ENCODE measurements at places on chromosomes 16 and 17.

- DNase-seq, result no peak
These were observed 4.2 kb downstream of the AIPL1 start for GRCh38 chr17:6430769-6431168.

GRCh38 chr17:22469101-22469880, 777.0 kb downstream of the KCNJ18 start:
- DNase-seq, result no peak

DNA sequence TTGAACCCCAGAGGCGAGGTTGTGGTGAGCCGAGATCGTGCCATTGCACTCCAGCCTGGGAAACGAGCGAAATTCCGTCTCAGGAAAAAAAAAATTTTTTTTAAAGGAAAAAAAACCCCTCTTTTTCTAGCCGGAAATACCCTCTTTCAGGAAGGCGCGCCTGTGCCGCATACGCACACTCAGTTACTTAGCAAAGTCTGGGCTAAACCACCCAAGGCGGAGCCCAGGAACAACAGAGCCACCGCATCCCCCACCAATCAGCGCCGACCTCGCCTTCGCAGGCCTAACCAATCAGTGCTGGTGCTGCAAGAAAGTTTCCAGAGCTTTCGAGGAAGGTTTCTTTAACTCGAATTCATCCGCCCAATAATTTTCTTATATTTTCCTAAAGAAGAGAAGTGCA, 510.4 kb downstream of the KCNJ18 start:
- no peak for DNase-seq

- DNase-seq, result no peak
These were observed 46.5 kb downstream of the AIPL1 start for GRCh38 chr17:6388416-6388815.

GRCh38 chr17:44587339-44587738, 30.1 kb downstream of the FZD2 start:
- no peak for DNase-seq

DNA sequence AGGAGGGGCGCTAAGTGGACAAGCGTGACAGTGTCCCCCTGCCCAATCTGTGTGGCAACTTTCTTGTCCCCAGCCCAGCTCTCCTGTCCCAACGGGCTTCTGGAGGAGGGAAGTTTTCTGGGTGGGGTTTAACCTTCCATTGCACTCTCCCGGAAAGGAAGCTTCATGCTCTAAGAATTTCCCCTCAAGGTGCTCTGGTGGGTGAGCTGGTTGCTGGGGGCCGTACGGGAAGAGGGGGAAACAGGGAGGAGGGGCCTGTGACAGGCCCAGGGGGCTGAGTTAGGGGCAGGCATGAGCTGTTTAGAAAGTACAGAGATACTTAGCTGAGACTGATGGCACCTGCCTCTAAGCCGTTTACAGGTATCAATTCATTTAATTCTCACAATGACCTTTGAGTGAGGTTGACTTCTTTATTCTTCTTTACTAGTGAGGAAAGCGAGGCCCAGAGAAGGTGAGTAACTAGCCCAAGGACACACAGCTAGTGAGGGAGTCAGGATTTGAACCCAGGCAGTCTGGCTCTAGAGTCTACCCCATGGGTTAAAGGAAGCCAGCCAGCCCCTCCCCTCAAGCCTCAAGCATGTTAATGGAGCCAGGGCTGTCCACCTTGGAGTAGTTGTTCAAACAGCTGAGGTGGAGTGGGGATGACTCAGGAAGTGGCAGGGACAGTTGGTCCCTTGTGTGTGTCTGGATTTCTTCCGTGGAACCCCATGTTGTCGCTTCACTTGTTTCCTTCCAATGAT, 18.9 kb downstream of the ADGRG1 start:
- DNase-seq, result no peak

- DNase-seq, result no peak
These were observed 1.1 kb downstream of the CREBBP start for GRCh38 chr16:3879258-3879886.

- no peak for DNase-seq
These were observed 73.7 kb upstream of the ZNF423 start for GRCh38 chr16:49929626-49930025.

GRCh38 chr16:22736791-22737190, 77.2 kb upstream of the HS3ST2 start:
- no peak for DNase-seq

GRCh38 chr16:3458278-3458851, 14.9 kb downstream of the NAA60 start:
- DNase-seq, result no peak

- DNase-seq, result no peak
These were observed 5.4 kb downstream of the THRA start for GRCh38 chr17:40068129-40068581.

GRCh38 chr17:69912805-69913204, 162.2 kb upstream of the KCNJ16 start:
- no peak for DNase-seq

DNA sequence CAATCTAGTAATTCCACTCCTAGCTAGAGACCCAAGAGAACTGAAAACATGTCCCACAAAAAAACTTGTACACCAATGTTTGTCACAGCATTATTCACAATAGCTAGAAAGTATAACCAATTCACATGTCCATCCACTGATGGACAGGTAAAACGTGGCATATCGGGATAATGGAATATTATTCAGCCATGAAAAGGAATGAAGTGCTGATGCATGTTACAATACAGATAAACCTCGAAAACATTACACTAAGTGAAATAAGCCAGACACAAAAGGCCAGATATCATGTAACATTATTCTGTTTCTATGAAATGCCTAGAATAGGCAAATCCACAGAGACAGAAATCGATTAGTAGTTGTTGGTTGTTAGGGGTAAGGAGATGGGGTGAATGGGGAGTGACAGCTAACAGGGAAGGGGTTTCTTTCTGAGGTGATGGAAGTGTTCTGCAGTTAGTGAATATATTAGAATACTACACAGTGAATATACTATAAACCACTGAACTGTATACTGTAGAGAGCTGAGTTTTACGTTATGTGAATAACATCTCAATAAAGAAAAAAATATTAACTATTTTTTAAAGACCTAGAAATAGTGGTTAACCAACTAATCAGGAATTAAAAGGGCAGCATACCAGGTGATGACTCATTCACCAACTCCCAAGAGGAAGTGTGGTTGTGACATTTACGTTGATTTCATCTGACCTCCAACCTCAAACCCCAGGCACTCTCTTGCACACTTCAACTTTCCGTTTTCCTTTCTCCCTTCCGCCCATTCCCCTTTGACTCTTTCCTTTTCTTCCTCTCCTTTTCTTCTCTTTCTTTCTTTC, 48.6 kb downstream of the GAS7 start:
- DNase-seq, result no peak

DNA sequence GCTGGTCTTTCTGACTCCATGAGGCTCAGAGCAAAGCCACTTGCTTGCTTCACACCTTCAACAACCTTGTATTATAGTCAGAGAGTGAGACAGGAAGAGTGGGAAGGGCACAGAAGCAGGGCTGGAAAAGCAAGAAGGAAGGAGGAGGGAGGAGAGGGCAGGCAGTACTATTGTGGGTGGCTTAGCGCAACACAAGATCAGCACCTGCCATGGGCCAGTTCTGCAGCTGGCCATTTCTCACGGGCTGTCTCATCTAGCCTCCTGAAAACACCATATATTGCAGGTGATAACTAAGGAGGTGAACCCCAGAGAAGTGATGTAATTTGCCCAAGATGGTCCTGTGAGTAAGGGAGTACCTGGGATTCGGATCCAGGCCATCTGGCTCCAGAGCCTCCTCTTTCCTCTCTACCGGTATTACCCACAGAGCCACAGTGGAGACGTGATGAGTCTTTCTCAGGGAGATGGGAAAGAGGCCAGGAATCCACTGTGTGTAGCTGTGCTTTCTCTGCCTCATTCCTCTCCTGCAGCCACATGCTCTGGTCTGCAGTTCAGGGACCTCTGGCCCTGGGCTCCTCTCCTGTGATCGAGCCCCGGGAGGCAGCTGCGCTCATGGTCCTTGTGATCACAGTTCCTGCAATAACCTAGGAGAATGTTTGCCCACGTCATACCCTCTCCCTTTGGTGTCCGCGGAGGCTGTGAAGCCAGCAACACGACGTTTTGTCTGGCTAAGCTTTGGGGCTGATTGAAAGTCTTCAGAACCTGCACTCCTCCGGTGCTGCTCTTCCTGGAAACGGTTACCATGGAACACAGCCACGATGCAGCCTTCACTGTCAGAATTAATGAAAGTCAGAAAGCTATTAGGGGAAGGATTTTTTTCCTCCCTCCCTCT, 178.1 kb upstream of the CCL2 start:
- DNase-seq, result no peak

DNA sequence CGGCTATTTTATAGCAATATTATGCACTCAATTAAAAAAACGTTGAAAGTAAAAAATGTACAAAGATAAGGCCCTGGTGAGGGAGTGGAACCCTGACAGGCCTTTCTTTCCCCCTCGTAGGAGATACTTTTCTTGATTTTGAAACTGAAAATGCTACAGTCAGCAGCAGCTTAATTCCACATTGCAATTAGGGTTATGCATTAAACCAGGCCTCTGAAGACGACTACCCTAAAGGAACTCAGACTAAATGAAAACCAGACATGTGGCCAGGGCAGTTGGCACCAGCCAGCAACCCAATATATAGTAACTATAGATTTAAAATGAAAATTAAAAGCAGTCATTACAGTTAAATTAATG, 463.2 kb upstream of the MAF start:
- DNase-seq, result no peak

DNA sequence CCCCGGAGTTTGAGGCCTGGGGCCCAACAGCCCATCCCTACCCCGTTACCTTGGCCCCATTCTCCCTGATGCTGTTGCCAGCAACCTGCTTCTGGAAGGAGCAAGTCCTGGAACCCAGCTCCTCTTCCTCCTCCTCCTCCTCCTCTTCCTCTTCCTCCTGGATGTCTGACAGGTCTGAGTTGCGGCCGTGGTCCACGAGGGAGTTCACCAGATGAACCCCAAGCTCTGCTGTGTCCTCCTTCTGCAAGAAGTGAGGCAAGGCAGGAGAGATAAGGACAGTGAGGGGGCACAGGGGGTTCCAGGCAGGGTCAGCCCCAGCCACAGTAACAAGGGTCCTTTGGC, 18.7 kb downstream of the TSPOAP1 start:
- no peak for DNase-seq

GRCh38 chr16:2005646-2006045, 4.0 kb downstream of the ZNF598 start:
- DNase-seq, result no peak

DNA sequence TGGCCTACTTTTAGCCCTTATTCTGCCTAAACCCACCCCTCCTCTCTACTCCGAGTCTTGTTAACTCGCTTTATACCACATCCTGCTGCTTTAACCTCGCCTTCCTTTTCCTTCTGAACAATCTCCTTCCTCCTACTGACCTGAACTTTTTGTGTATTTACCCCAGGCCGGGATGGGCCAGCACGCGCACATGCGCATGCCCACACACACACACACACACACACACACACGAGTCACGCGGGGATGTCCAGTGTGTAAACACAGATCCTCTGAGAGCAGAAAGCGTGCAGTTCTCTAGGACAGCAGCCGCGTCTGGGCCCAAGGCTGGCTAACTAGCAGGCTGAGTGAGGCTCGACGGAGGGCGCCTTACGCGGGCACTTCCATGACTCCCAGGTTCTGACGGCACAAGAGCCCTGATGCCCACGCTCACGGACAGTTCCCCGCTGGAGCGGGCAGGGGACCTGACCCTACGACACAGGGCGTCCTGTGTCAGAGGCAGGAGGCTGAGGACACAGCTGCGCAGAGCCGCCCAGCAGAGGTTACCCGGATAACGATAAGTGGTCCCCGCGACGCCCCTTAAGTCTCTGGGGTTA, 610 bp downstream of the PIK3R5 start:
- no peak for DNase-seq

- DNase-seq, result no peak
These were observed 59.7 kb downstream of the HLF start for GRCh38 chr17:55324296-55324978.

- DNase-seq, result no peak
These were observed 8.7 kb downstream of the DLX4 start for GRCh38 chr17:49977463-49978389.

GRCh38 chr16:58963479-58963878, 229.4 kb upstream of the GOT2 start:
- no peak for DNase-seq

DNA sequence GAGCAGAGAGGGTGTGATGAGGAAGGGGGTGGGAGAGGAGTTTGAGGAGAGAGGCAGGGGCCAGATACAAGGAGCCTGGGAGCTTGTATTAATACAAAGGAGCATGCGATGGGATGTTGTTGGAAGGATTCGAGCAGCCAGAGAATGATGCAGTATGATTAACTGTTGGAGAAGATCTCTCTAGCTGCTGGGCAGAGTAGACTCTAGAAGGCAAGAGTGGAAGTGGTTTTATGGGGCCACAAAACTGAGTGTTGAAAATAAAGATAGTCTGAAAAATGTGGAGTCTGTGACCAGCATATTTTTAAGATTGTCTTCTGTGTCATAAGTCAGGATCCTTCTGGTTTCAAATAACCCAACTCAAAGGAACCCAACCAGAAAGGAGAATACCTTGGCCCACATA, 98.3 kb downstream of the MSI2 start:
- no peak for DNase-seq

DNA sequence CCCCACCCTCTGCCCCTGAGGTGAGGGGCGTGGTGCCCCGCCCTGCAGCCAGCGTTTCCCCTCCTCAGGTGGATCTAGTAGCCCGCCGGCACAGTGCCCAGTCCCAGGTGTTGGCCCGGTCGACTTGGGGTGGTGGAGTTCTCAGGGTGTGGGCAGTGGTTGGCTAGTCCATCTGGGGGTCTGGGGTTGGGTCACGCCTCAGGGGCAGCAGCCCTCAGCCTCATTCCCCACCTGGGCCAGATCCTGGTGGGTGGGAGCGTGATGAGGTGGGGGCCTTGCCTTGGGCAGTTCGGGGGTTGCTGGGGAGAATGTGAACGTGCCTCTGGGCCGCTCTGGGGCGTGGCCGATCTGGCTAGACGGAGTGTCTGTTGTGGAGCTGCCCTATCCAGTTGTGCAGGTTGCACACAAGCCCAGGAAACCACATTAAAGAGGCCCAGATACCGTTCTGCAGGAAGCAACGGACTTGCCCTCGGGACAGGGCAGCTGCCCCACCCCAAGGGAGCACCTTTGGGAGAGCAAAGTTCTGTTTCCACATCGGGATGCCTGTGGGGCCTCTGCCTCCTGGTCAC, 32.0 kb downstream of the GSE1 start:
- no peak for DNase-seq

GRCh38 chr16:23207485-23207884, 24.9 kb downstream of the SCNN1G start:
- DNase-seq, result peak; percentile 13

GRCh38 chr16:12517310-12517694, 286.4 kb downstream of the CPPED1 start:
- no peak for DNase-seq

All from NCI-H524 treated with DMSO at 0.1 percent for 48 hours (cell line).